HL-60 (cell line): ENCODE measurements at places on chromosomes 11 and 22.
A peak's percentile ranks its signal among the peaks of the same experiment; 100 is the strongest.

DNA sequence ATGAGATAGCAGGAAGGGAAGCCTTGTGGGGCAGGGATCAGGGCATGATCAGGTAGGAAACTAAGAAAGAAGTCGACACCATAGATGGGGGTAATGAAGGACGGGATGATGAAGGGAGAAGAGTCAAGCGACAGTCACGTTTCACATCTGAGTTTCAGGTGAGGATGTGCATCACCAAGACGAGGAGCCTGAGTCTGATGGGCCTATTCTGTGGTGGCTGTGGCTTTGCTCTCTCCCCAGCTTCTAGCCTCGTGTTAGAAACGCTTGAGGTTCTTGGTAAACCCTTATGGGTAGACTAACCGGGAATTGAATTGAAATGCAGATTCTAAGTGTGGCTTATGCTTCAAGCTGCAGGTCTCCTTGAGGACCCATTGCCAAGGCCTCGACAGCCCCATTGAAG is 45.6 kb upstream of the LMO1 start:
- no peak for DNase-seq

GRCh38 chr11:58905011-58905720 is 34.1 kb upstream of the GLYATL1 start:
- no peak for DNase-seq

DNA sequence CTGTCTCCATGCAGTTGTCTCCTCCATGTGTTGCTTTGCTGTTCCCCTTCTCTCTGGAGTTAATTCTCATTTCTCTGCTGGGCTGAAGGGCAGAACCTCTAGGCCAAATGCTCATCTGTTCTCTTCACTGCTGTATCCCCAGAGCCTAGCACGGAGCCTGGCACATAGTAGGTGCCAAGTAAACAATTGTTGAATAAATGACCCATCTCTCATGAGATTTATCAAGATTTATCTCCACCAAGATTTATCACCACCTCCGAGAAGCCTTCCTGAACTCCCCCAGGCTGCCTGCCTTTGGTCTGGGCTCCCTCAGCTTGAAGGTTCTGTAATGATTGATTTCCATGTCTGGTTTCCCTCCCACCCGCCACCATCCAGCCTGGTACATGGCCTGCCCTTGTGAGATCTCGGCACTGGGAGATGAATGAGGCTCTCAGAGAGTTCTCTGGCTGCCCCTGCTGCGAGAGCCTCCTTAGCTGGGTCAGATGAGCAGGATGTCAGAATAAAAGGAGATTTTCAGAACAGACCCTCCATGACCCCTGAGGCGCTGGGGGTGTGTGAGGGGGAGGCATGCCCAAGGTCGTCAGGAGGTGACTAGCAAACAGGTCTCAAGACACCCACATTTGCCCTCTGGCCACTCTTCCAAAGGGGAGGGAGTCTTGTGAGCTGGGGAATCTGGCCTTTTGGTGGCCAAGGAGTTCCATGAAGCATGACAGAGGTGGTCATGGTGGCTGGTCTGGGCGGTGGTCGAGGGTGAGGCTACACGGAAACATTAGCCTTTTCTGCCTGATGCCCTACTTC is 2.4 kb upstream of the GDPD5 start:
- no peak for DNase-seq

GRCh38 chr22:43923191-43923590 is 414 bp upstream of the PNPLA3 start:
- DNase-seq: peak; percentile 3

GRCh38 chr22:24181996-24182899 is 961 bp downstream of the SUSD2 start:
- no peak for DNase-seq

DNA sequence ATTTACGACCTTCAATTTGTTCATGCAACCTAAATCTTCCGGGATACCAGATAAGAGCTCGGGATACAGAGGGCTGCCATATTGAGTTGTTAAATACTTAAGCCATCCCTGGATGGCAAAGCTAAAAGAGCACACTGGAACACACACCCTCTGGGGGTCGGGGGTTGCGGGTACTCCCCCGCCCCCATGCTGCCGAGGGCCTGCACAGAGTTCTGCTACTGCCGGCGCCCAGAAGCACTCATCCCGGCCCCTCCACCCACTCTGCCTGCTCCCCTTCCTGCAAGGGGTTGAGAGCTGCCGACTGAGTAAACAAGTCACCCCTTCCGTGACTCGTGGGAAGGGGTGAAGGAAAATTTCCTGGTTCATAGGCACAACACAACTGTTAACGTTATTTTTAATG is 9.3 kb upstream of the MMP13 start:
- DNase-seq: no peak

- no peak for DNase-seq
Observed at GRCh38 chr11:64366751-64367150, 7.8 kb downstream of the RPS6KA4 start.

- no peak for DNase-seq
Observed at GRCh38 chr22:39207141-39208012, 37.4 kb downstream of the PDGFB start.
